ENCODE measurements at places on chromosomes 6 and 20.
A peak's percentile ranks its signal among the peaks of the same experiment; 100 is the strongest.

DNA sequence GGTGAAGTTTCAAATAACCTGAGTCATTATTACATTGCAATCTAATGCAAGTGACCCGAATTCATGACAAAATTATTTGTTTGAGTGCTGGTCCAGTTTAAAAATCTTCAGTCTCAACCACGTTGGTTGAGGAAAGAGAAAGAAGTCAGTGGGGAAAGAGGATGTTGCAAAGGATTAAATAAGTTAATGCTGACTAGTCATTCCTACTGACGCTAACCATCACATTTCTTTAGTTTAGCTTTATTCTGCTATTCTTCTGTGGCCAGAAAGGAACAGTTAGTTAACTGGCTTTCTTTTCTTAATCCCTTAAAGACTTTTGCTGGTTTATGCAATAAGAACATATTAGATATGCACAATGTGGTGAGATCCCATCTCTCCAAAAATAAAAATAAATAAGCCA lies 143.8 kb upstream of the FAM83B start:
- DNase-seq: no peak

DNA sequence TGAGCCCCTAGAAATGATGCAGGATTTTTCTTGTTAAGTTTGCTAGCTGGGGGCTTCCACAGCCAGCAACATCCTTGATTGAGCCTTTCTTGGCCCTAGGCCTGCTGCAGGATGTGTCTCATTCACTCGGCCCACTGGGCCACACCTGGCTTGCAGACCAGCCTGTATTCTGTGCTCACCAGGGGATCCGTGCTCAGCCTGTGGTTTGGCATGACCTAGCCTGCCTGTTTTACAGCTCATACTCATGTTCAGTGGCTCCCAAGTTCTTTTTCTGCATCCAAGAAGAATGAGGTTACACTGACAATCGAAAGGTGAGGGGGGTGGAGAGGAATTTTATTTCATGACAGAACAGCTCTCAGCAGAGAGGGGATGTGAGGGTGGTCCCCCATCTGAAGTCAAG lies 263.4 kb downstream of the RIMS1 start:
- DNase-seq: no peak

- no peak for DNase-seq
Measured at GRCh38 chr6:107115695-107116327, 496 bp upstream of the BEND3 start.

GRCh38 chr6:158095031-158095430 lies 73.0 kb downstream of the SERAC1 start:
- no peak for DNase-seq

GRCh38 chr20:47778398-47779354 lies 6.6 kb downstream of the SULF2 start:
- no peak for DNase-seq

- no peak for DNase-seq
Measured at GRCh38 chr20:34843421-34843820, 18.0 kb upstream of the NCOA6 start.

GRCh38 chr6:160198606-160199211 lies 59.9 kb downstream of the SLC22A2 start:
- no peak for DNase-seq

DNA sequence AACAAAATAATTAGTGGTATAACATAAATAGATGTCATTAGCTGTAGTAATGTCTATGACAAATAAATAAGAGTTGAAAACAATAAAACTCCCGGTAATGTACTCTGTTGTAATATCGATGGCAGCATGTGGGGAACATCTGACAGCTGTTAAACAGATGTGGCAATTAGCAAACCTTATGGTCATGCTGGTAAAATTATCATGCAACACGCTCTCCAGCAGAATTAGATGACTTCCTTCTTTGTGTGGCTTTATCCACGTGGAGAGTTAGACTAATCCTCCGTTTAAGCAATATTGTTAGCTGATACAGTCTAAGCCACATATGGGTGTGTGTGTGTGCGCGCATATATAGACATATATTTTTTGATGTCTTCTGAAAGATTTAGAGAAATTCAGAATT lies 77.7 kb upstream of the ZFP64 start:
- no peak for DNase-seq

DNA sequence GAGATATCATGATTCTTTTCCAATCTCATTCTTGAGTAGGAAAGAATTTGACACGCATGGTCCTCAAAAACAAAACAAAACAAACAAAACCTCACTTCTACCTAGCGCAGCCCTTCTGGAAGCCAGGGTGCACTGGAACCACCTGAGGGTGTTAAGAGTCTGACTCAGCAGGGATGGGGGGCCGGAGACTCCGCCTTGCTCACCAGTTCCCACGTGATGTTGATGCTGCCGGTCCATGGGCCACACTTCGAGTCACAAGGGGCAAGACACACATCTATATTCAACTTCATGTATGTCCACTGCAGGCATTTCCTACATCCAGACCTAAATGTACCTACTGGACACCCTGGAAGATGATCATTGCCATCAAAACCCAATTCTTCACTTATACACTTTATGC lies 30.4 kb downstream of the BFSP1 start:
- peak; percentile 54 for DNase-seq

DNA sequence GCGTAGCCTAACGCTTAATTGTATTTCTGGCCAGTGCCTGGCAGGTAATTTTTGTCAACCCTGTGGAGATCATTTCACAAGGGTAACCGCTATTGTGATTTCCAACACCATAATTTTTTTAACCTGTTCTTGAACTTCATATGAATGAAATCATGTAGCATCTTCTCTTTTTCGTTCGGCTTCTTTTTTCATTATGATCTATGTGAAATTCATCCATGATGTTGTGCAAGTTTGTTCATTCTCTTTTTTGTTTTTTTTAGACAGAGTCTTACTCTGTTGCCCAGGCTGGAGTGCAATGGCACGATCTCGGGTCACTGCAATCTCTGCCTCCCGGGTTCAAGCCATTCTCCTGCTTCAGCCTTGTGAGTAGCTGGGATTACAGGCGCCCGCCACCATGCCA lies 42.5 kb upstream of the TGM3 start:
- no peak for DNase-seq

- no peak for DNase-seq
Measured at GRCh38 chr6:7033202-7033601, 74.6 kb upstream of the RREB1 start.

- DNase-seq: no peak
Measured at GRCh38 chr6:76940191-76940590, 523.1 kb downstream of the HTR1B start.

- no peak for DNase-seq
Measured at GRCh38 chr20:56865055-56865454, 235.9 kb downstream of the TFAP2C start.

GRCh38 chr20:58583586-58583985 lies 67.5 kb upstream of the STX16 start:
- no peak for DNase-seq

GRCh38 chr6:72616406-72617015 lies 5.4 kb upstream of the KCNQ5 start:
- no peak for DNase-seq

- no peak for DNase-seq
Measured at GRCh38 chr6:136502786-136503185, 47.4 kb downstream of the MAP7 start.

GRCh38 chr6:108597572-108598304 lies 37.0 kb downstream of the FOXO3 start:
- no peak for DNase-seq

GRCh38 chr6:118306392-118307238 lies 241.5 kb upstream of the PLN start:
- no peak for DNase-seq

- DNase-seq: peak; percentile 82
Measured at GRCh38 chr6:169656546-169657283, 45.1 kb downstream of the WDR27 start.

- no peak for DNase-seq
Measured at GRCh38 chr6:15441215-15441868, 195.5 kb downstream of the JARID2 start.

DNA sequence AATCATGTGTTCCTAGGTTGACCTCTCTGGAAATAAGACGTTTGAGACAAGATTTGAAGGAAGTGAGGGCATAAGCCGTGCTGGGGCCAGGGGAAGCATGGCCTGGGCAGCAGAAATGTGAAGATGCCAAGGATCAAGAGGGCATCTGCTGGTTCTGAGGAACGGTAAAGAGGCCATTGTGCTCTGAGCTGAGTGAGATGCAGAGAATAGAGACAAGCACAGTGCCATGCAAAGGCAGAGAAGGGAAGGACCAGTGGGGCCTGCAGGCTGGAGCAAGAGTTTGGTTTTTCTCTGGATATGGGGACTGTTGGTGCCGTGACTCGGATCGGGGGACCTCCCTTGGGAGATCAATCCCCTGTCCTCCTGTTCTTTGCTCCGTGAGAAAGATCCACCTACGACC lies 50.8 kb downstream of the SMPDL3A start:
- DNase-seq: no peak

DNA sequence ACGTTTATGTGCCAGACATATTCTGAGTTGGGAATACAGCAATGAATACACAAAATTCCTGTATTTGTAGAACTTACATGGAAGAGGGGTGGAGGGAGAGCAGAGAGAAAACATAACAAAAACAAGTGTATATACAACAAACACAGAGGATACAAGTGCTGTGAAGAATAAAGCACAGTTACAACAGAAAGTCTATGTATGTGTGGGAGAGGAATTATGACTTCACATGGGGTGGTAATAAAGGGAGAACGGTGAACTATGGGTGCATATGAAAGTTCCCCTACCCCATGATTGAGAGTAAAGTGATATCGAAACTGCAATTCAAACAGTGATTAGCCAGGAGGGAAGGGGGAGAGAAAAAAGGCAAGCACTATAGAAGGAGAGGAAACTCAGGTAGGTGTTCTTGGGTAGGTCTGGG lies 24.6 kb downstream of the HBS1L start:
- no peak for DNase-seq

DNA sequence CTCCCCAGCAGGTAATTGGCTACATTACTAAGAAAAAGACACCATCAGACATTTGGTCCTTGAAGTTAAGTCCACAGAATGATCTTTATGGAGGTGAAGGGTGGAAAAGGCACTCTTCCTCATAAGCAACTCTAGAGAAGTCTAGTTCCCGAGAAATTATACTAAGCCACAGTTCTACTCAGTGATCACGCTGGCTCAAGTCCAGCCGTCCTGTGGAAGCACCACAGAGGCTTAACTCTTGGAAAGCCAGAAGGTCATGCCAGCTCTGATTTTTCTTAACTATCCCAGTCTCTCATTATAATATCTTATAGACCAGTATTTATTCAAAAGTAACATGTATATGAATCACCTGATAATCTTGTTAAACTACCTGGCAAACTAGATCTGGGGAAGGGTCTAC lies 258.5 kb downstream of the EYA4 start:
- no peak for DNase-seq

- no peak for DNase-seq
Measured at GRCh38 chr6:104710543-104711335, 149.0 kb downstream of the HACE1 start.

GRCh38 chr6:105501246-105501645 lies 98.4 kb upstream of the PREP start:
- DNase-seq: no peak

GRCh38 chr20:8932192-8933165 lies 136.4 kb upstream of the PLCB4 start:
- no peak for DNase-seq

- no peak for DNase-seq
Measured at GRCh38 chr6:123898665-123899064, 95.0 kb downstream of the NKAIN2 start.

- DNase-seq: no peak
Measured at GRCh38 chr6:149242883-149243282, 74.6 kb upstream of the TAB2 start.

GRCh38 chr20:14611479-14611878 lies 274.1 kb upstream of the FLRT3 start:
- no peak for DNase-seq

DNA sequence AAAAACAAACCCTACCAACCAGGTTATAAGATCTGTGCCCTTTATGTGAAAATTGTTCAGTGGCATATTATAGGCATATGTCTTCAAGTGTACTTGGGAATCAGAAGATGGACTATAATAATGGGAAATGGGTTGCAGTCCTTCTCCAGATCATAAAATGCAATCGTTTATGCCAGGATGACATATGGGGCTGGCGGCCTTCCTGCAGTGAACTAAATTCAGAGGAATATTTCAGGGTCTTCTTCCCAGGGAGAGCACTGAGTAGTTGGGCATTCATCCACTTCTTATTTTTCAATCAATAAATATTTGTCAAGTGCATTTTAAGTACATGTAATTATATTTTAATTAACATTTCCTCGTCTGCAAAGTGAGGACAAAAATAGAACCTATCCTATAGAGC lies 176.2 kb upstream of the CNR1 start:
- DNase-seq: no peak

- no peak for DNase-seq
Measured at GRCh38 chr20:5657876-5658200, 92.4 kb upstream of the SHLD1 start.

Data from osteocyte (in vitro differentiated cells).